ENCODE measurements at places on chromosomes 16 and 17. TPM values are rescaled to one million over a fixed set of nuclear protein-coding genes. Genes with fewer than 3 reads are reported as not detected.

LGALS9B gene
- total RNA-seq = 2.9 TPM

DNA sequence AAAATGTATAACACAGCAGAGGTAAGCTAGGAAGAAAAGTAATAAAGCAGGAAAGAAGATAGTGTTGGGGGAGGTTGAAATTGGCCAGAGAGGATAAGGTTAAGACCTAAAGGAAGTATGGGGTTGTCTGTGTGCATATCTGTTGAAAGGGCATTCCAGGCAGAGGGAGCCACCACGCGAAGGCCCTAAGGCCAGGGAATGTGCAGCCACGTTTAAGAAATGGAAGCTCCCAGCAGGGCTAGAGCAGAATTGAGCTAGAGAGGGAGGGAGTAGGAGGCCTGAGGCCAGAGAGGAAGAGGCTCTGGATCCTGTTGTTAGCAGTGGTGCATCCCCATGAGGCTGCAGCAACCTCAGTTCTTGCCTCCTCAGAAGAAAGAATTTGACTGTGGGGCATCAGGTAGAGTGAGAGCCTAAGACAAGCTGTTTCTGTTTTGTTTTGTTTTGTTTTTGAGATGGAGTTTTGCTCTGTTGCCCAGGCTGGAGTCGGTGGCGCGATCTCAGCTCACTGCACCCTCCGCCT, 59.0 kb upstream of the CACNG5 start:
- H3K27me3 ChIP-seq = no peaks in the 10 kb centered on the region
- no peaks in the 10 kb centered on the region for H3K36me3 ChIP-seq
- no peak overlapping the region for H3K27ac ChIP-seq
- no peak for DNase-seq

DNA sequence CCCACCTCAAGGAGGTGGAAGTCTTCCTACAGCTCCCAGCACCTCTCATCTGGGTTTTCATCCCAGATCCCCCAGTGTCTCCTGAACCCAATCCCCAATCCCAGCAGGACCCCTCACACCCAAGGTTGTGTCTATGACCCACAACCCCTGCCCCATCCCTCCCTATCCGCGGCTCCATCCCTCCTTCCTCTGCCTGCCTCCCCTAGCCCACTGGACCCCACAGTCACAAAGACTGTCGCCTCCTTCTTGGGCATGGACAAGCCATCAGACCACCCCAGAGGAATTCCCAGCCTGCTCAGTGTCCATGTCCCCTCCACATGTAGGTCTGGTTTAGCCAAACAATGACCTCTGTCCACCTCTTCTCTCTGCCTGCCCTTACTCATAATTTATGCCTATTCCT, 12.3 kb downstream of the CES1 start:
- no peaks in the 10 kb centered on the region for H3K36me3 ChIP-seq
- no peak overlapping the region for H3K27ac ChIP-seq
- H3K4me1 ChIP-seq = no peaks in the 10 kb centered on the region
- no peak overlapping the region for H3K4me3 ChIP-seq

- no peak overlapping the region for H3K27ac ChIP-seq
- H3K4me1 ChIP-seq = no peaks in the 10 kb centered on the region
Measured at GRCh38 chr16:61987474-61988012, 48.7 kb downstream of the CDH8 start.

Data from esophagus squamous epithelium (tissue), 5 donors.